BJ (cell line): ENCODE measurements at places on chromosomes 12 and 14.

DNA sequence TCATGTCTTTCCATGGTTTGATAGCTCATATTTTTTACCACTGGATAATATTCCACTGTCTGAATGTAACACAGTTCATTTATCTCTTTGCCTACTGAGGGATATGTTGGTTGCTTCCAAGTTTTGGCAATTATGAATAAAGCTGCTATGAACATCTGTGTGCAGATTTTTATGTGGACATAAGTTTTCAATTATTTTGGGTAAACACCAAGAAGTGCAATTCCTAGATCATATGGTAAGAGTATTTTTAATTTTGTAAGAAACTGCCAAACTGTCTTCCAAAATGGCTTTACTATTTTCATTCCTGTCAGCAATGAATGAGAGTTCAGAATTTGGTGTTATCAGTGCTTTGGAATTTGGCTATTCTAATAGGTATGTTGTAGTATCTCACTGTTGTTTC, 43.7 kb upstream of the SLC35F4 start:
- no peak for DNase-seq

GRCh38 chr12:128578045-128578444, 245.7 kb downstream of the SLC15A4 start:
- no peak for DNase-seq

- no peak for DNase-seq
Observed at GRCh38 chr12:75556311-75556899, 45.0 kb upstream of the KRR1 start.

DNA sequence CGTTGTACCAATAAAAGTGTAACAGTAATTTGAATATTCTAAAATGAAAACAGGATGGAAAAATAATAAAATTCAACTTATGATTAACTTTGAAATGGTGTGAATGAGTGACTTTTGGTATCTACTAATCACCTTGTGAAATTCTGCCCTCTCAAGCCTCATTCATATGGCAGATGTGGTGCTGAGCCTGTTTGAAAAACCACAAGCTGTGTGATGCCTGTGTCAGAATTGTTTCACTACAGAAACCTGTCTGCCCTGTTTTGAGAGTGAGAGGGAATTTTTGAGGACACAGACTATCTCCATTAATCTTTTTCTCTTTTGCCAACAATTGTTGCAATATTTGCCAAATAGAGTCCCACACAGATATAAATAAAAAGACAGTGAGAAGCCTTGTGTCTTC, 3.9 kb upstream of the RNU6-7 start:
- DNase-seq, result no peak

- peak; percentile 6 for DNase-seq
Observed at GRCh38 chr14:72291908-72292688, 359.9 kb downstream of the RGS6 start.

DNA sequence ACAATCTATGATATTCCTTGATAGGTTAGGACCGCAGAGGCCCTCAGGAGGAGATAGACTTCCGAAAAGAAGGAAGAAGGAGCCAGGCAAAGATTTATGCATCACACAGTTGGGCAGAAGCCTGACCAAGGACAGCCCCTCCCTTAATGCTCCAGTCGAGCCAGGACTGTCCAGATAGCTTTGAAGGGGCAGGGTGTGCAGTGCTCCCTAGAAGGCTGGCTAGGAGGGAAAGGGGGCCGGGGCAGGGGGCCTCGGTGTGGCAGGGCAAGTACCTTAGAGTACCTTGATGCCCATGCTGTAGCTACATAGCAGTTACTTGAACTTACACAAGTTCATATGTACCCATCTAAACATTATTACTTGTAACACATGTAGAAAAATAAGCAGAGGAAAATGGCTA, 94.7 kb upstream of the NOS1 start:
- DNase-seq, result no peak

GRCh38 chr12:77054851-77055250, 10.5 kb downstream of the E2F7 start:
- no peak for DNase-seq

- no peak for DNase-seq
Observed at GRCh38 chr14:92513966-92514843, 624 bp downstream of the RIN3 start.
